ENCODE measurements at places on chromosomes 6 and 20. TPM values are rescaled to one million over a fixed set of nuclear protein-coding genes. Genes with fewer than 3 reads are reported as not detected.

GRCh38 chr6:116483616-116484015, 22.4 kb downstream of the CALHM6 start:
- H3K4me1 ChIP-seq: no peaks in the 10 kb centered on the region
- DNase-seq: no peak

GRCh38 chr6:100724222-100724621, 156.9 kb downstream of the ASCC3 start:
- no peak for DNase-seq
- H3K4me3 ChIP-seq: no peak overlapping the region
- no peaks in the 10 kb centered on the region for H3K36me3 ChIP-seq
- H3K4me1 ChIP-seq: no peaks in the 10 kb centered on the region
- no peak overlapping the region for H3K27ac ChIP-seq

DNA sequence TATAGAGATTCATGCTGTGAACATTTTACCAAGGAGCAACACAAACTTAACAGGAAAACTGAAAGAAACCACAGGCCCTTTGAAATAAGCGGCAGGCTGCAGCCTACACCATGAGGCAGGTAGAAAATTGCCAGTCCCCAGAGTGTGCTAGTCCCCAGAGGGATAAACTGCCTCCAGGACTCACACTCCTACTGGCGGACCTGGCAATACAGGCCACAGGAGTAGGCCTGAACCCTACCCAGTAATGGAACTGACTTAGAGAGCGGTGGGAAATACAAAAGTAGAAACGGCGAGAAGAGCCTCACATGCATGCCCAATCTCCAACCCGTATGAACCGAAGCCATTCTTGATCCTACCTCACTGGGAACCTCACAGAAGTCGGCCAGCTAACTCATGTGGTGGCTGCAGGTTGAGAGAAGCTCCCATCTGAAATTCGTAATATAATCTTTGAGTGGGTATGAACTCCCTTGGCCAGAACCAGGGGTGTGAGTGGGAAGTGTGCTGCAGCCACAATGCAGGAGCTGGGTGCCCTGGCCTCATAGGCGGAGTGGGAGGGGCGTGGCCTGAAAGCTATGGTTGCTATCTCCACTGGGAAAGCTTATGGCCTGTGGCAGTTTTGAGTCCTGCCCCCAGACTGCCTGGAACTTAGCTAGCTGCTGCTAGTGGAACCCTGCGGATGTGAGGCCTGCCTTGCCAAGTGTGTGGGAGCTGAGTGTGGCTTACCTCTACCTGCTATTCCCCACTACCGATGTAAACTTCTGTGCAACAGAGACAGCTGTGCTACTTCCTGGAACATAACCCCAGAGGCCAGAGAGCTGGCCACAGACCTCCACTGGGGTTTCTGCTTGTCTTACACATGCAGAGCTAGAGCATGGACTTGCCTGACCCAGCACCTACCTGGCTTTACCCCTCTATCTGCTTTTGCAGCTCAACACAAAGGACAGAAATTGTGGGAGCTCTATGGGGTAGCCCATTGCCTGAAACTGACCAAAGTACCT, 146.5 kb upstream of the COL21A1 start:
- DNase-seq: no peak
- no peak overlapping the region for H3K27ac ChIP-seq
- H3K4me1 ChIP-seq: peaks cover 3% of the 10 kb centered on the region
- H3K36me3 ChIP-seq: no peaks in the 10 kb centered on the region

GRCh38 chr20:60631585-60632287, 620.3 kb upstream of the CDH4 start:
- H3K36me3 ChIP-seq: no peaks in the 10 kb centered on the region
- no peak for DNase-seq
- H3K4me3 ChIP-seq: no peak overlapping the region
- H3K27ac ChIP-seq: no peak overlapping the region
- H3K4me1 ChIP-seq: no peaks in the 10 kb centered on the region
- no peaks in the 10 kb centered on the region for H3K27me3 ChIP-seq

The COL10A1 gene
- total RNA-seq: not detected

The IL20RA gene
- 3.8 TPM for total RNA-seq

The POU5F1 gene
- total RNA-seq: 1.0 TPM

DNA sequence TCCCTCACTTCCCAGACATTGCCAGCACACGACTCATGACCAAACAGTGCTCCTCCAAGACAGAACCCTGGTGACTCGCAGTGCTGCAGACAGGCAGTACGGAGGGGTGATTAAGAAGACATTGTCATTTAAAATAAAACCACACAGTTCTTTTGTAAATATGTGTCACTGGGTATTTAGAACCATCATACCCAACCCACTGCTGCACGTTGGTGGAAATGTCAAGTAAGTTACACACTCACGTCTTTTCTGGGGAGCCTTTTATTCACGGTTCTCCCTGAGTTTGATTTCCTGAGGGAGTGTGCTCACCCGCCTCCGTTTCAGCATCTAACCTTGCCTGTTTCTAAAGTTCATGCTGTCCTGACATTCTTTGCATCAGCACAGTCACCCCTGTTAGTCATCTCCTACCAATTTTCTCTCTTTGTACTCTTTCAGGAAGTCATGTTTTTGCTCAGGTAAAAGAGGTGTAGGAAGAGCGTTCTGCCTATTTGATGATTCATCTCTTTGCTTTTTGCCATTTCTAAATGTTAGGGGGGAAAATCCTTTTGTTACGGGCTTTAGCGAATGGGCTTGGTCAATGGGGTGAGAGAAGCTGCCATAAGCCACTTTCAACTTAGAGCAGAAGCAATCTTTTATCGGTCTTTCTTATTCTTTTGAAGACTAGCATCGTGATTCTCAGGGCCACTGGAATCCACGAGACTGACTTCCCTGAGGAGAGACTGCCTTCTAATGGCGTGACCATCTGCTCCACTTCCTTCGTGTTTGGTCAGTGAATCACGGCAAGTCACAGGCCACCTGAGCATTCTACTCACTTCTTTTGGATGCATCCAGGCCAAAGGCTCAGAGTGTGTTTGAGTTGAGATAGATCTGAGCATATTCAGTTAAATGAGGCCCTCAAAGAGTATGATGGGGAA, 512.8 kb upstream of the JARID2 start:
- no peak overlapping the region for H3K27ac ChIP-seq
- H3K4me1 ChIP-seq: no peaks in the 10 kb centered on the region
- no peaks in the 10 kb centered on the region for H3K36me3 ChIP-seq
- H3K4me3 ChIP-seq: no peak overlapping the region
- DNase-seq: no peak
- no peaks in the 10 kb centered on the region for H3K27me3 ChIP-seq

- DNase-seq: no peak
- H3K36me3 ChIP-seq: no peaks in the 10 kb centered on the region
- no peak overlapping the region for H3K4me3 ChIP-seq
- no peak overlapping the region for H3K27ac ChIP-seq
These were observed 194.4 kb upstream of the FLRT3 start for GRCh38 chr20:14531786-14532185.

DNA sequence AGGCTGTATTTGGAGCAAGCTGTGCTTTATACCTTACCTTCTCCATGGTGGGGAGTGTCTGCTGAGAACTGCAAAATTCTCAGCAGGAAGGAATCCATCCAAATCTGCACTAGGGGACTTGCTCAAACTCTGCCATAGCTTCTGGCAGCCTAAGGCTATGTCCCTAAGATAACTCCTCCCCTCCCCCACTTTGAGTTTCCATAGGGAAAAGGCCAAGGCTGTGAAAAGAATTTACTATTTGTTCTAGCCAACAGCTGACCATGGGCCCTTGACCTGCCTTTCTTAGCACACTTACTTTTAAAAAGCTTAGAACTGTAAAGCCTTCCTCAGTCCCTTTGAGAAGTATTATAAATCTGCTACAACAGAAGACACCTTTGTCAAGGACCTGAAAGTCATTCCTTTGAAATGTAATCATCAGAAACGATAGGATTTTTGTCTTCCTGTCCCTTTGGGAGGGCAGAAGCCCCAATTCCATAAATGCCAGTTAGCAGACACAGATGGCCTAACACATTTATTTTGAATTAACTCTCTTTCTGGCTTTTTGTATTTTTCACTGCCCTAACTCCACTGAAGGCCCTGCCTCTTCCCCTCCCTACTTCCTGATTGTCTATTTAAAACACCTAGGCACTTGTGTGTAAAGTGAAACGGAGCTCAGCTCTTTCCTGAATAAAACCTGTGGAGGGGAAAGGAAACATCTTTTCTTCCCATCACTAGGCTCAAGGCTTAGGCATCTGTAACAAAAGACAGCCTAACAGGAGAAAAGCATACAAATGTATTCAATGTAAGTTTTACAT, 157.1 kb downstream of the AKAP7 start:
- H3K36me3 ChIP-seq: no peaks in the 10 kb centered on the region
- no peaks in the 10 kb centered on the region for H3K27me3 ChIP-seq
- H3K27ac ChIP-seq: peak overlapping the region; percentile 44
- no peak overlapping the region for H3K4me3 ChIP-seq
- peaks cover 23% of the 10 kb centered on the region for H3K4me1 ChIP-seq
- peak; percentile 51 for DNase-seq

The MYB gene
- total RNA-seq: 0.75 TPM

The GNMT gene
- 7.5 TPM for total RNA-seq

GRCh38 chr6:143223895-143224294, 163.2 kb downstream of the AIG1 start:
- no peak overlapping the region for H3K27ac ChIP-seq
- H3K4me1 ChIP-seq: no peaks in the 10 kb centered on the region
- no peaks in the 10 kb centered on the region for H3K36me3 ChIP-seq
- H3K27me3 ChIP-seq: no peaks in the 10 kb centered on the region
- H3K4me3 ChIP-seq: no peak overlapping the region

The CLPSL1 gene
- total RNA-seq: not detected

- H3K4me1 ChIP-seq: peaks cover 9% of the 10 kb centered on the region
- H3K27me3 ChIP-seq: no peaks in the 10 kb centered on the region
- H3K27ac ChIP-seq: no peak overlapping the region
- no peak overlapping the region for H3K4me3 ChIP-seq
- DNase-seq: no peak
- peaks cover 94% of the 10 kb centered on the region for H3K36me3 ChIP-seq
These were observed 49.9 kb downstream of the EZR start for GRCh38 chr6:158769234-158769770.

DNA sequence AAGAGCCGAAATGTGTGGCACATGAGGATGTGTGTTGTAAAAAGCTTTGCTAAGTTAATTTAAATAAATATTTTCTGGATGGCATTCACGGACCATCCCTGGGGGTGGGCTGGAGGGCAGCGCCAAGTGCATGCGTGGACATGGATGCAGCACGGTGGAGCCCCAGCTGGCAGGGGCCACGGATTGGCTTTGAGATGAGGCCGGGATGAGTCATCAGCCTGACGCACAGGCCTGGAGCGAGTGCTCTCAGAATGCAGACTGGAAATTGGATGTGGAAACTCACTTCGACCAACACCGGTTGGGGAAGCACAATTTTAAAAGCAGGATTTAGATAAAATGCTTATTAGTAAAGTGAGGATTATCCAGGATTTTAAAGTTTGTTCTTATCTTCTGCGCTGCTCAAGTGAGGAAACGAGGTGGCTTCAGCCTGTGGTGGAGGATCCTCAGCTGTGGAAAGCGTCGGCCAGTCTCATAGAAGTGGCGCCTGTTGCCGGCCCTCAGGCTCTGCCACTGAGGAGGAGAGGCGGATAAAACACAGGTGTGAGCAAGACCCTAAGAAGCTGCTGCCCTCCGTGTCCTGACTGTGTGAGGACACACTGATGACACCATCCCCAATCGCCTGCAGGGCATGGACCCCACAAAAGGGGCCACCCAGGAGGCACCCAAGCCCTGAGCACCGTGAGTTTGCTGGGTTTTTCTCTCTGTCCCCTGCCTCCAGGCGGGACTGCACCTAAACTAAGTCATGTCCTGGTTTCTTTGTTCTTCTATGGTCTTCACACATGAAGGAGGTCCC, 279.7 kb downstream of the CDH4 start:
- no peaks in the 10 kb centered on the region for H3K36me3 ChIP-seq
- no peaks in the 10 kb centered on the region for H3K4me1 ChIP-seq
- no peaks in the 10 kb centered on the region for H3K27me3 ChIP-seq

DNA sequence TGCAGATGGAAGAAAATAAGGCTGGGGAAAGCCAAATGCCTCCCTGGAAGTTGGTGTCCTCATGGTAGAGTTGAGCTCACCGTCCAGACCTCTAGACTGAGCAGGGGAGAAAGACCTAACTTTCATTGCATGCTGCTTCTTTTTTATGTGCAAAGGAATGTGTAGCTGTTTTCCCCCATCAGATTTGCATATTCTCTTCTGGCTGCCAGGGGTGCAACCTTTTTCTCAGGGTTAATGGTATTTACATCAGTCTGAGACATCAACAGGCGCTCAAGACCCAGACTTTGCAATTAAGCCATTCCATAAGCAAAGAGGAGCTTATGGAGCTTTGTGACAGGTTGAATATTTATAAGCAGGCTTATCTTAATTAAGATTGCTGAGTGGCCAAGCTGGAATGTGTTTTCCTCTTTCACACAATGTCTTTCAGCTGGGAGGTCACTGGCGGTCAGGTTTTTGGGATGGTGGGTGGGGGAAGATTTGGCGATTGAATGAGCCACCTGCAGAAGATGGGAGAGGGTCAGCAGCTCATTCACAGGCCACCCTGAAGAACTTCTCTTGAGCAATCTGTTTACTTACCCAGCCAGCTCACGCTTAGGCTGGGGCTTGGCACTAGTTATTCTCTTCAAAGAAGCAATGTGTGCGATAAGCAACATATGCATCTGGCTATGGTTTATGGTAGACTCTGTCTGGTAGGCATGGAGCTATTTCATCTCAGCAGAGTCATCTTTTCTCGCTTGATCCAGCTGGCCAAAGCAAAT, 88.6 kb downstream of the SCP2D1 start:
- no peaks in the 10 kb centered on the region for H3K4me1 ChIP-seq
- no peak for DNase-seq
- H3K27me3 ChIP-seq: no peaks in the 10 kb centered on the region
- H3K4me3 ChIP-seq: no peak overlapping the region

The PPP1R3G gene
- 0.83 TPM for total RNA-seq
